ENCODE measurements at places on chromosomes 12 and 14. TPM values are rescaled to one million over a fixed set of nuclear protein-coding genes. Genes with fewer than 3 reads are reported as not detected.

GRCh38 chr14:74763803-74764531 lies 851 bp downstream of the YLPM1 start:
- DNase-seq, result peak; percentile 4

GRCh38 chr14:22870811-22871223 lies 723 bp upstream of the LRP10 start:
- DNase-seq, result no peak

GRCh38 chr12:4974217-4974616 lies 64.5 kb downstream of the KCNA1 start:
- DNase-seq, result no peak

Gene OTX2
- polyA plus RNA-seq, result not detected

Gene SOS2
- 43.2 TPM for polyA plus RNA-seq

DNA sequence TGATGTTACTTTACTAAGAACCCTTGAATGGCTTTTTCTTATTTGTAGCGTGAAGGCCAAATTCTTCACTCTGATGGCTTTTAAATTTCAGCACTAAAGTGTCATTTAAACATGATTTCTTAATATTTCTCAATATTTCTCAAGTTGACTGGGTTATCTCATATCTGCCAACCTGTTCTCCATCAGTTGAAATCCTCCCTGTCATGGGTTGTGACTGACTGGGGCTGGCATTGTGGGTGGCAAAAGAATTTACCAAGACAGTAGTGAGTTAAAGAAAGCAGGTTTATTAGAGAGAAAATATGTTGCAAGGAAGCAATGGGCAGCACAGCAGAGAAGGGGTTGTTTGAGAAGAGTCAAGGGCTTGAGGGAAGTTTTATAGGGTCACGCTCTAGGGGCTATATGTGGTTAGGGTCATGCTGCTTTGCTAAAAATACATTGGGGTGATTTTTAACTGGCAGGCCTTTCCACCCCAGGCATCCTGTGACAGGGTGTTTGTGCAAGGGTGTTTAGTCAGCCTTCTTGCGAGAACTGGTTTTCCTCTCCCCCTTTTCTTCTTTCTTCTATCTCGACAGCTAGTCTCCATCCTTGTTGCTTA lies 232.8 kb upstream of the SEL1L start:
- DNase-seq, result no peak

Gene TC2N
- polyA plus RNA-seq, result 10.0 TPM

DNA sequence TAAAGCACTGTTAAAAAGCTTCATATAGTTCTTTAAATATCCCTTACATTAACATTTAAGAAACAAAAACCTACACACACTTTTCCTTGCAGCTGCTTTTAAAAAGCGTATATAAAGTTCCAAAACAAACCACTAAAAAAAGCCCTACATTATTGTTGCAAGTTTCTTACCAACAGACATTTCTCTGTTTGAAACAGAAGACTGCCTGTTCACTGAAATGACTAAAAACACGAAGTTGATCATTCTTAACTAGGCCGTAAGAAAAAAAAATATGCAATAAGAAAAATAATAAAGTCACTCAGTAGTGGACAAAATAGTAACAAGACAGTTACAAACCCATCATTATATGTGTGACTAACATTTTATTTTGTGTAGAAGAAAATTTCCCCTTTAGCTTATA lies 37.3 kb downstream of the KIF21A start:
- no peak for DNase-seq

DNA sequence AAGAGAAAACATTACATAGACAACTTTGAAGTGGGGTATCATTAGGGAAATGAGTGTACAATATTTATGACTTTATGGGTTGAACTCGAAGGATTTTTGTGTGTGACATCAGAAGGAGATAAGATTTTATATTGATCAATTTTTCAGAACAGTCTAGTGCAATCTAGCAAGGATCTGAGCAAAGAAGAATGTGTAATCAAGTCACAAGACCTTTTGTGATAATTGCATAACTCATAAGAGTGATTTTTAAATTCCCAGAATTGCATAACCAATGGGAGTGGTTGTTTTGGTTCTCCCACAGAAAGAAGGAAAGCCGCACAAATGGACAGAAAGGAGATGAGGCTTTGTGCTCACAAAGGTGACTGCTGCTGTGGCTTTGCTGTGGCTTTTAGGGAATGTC lies 441.8 kb upstream of the FLRT2 start:
- no peak for DNase-seq

Gene LYSET
- polyA plus RNA-seq, result 38.4 TPM

DNA sequence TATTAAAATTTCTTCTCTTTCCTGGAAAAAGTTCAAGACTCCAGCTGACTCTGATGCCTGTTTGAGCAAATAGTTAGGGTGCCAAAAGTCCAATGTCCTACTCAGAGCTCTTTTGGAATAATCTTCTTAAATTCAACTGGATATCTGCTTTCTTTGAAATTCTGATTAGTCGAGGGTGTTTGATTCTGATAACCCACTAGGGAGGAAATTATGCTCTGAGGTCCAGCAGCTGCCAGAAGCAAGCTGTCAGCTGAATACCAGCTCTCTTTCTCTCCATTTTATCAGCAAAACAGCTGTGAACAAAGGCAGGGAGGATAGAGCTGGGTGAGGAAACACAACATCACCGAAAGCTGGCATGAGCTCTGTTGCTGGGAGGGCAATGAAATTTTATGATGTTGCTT lies 141.5 kb downstream of the CAND1 start:
- DNase-seq, result no peak

- DNase-seq, result no peak
Observed at GRCh38 chr12:98162906-98163678, 352.3 kb upstream of the TMPO start.

- no peak for DNase-seq
Observed at GRCh38 chr12:65490250-65490649, 211.8 kb downstream of the MSRB3 start.

Gene FITM1
- 1.1 TPM for polyA plus RNA-seq

GRCh38 chr14:47220096-47220495 lies 455.3 kb downstream of the MDGA2 start:
- no peak for DNase-seq

DNA sequence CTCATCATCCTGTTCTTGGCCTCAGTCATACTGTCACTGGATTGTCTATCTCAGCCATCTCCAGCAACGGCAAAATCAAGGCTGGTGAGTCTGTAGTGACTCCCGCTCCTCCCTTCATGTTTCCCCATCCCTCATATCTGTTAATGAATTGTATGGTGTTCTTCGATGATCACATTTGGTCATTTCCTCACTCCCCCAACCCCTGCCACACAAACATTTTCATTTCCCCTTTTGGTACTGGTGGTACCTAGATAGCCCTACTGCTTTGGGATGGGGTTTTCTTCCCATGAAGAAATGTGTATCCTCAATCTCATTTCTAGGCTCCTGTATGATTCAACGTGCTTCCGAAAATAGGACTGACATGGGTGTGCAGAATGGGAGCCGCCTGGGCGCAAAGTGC lies 2.7 kb upstream of the KLHL33 start:
- DNase-seq, result no peak

DNA sequence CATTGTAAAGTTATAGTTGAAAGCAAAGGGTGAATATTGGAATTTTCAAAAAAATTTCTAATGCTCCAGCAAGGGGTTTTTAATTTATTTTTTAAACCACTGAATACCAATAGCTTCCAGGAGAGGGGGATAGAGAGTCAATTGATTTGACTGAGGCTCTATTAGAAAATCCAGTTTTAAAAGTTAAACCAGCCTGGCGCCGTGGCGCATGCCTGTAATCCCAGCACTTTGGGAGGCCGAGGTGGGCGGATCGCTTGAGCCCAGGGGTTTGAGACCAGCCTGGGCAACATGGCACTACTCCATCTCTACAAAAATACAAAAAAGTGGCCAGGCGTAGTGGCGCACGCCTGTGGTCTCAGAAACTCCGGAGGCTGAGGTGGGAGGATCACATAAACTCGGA lies 150.1 kb downstream of the SLC38A4 start:
- peak; percentile 46 for DNase-seq

GRCh38 chr14:76134231-76134630 lies 17.5 kb upstream of the GPATCH2L start:
- DNase-seq, result no peak

Gene SLC25A29
- polyA plus RNA-seq, result 78.0 TPM

DNA sequence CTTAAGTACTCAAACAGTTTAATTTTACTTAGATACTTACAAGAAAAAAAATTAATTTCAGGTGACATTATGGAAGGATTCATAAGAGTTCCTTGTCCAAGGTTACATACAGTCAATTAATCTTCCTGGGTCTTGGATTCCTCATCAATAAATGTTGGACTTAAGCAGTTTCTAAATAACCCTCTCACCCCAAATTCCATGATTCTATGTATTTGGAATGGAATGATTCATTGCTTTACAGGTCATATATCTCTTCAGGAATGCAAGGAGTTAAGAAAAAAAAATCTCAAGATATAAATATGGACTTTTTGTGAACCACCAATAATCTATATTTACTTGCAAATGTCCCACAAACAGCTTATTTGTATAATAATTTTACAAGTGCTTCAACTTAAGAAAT lies 84.2 kb upstream of the BMP4 start:
- DNase-seq, result no peak

Gene PPHLN1
- polyA plus RNA-seq, result 79.3 TPM

DNA sequence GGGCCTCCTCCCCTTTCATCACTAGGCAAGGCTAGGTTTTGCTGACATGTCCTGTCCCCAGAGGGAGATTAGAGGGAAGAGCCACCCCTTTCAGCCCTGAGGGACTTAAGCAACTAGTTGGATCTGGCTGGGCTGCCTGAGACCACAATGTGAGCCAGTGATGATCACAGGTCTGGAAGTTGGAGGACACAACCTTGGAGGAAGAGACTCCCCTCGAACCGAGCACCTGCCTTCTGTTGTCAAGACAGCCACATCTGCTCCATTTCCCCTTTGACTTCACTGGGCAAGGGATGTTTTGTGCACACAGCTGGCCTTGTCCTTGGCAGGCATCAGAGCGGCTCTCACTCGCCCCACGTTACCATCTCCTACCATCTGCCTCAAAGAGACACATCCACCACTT lies 31.4 kb downstream of the MVK start:
- DNase-seq, result no peak

DNA sequence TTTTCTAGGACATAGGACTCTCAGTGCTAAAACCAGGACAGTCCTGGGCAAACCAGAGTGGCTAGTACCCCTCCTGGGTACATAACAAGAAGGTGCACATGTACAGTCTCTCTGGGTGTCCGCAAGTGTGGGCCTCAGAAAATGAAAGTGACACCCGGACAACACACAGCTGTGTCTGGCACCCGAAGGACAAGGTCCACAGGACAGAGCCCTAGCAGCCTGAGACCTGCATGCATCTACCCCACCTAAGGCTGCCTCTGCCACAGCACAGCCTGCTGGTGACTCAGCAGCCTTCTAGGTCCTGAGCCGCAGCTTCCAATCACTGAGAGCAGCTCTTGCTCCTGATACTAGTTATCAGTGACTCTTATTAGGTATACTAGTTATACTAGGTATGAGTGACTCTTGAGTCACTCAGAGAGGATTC lies 784.1 kb upstream of the TBX3 start:
- no peak for DNase-seq

Gene GLI1
- 23.9 TPM for polyA plus RNA-seq

- no peak for DNase-seq
Observed at GRCh38 chr12:52648012-52648550, 3.9 kb downstream of the KRT2 start.

DNA sequence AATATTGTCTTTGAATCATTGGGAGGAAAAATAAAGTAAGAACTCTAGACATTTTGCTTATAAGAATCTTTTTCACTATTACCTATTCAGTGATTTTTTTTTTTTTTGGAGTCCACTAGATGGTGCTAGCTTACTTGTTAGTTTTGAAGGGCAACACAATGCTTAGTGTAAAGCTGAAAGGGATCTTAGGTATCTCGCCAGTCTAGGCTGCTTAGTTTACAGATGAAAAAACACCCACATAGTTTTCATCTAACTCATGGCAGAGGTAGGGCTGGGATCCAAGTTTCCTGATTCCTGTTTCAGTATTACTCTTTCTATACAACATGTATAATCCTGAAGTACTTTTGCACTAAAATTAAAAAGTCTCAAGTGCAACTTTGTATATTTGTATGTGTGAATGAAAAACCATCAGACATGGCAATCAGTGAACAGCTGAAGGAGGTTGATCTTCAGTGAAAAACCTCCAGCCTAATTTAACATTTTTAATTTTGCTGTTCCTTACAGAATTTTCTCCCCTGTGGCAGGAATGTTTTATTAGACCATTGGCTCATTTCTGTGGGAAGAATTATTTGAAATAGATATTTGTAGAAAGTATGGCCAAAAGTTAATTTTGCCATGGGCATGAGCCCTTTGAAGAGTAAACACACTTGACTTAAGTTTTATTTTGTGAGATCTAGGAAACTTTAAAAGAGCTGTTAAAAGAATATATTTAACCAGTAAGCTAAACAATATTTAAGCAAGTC lies 40.7 kb downstream of the LRRIQ1 start:
- peak; percentile 65 for DNase-seq

DNA sequence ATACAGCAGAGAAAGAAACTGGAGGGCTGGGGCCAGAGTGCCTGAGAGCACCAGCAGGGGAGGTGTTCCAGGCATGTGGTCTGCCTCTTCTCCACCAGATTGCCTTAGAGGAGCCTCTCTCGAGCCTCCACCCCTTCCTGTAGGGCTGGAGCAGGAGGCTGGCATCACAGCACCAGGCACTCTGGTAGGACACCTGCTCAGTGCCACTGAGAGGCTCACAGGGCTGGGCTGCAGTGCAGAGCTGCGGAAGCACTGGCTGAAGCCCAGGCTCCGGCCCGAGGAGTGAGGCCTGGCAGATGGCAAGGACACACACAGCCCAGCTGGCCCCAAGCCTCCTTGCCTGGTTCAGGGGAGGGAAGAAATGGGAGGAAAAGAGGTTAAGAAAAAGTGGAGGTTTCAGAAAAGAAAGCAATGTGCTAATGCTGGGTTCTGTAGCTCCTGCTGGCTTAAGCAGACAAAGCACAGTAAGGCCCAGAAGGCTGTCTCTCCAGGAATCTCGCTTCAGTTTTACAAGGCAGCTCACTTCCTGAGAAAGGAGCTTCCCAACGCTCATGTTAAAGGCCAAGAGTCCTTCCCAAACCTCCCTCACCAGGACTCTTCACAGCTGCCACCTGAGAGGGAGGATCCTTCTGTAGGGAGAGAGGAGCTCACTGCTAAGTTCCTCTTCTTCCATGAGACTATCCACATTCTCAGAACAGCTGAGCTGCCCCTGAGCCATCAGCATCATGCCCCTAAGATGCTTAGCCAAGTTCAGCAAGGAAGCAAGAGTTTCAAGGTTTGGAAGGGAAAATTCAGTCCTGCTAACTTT lies 23.8 kb downstream of the SPTB start:
- no peak for DNase-seq

Gene CCDC196
- 0.38 TPM for polyA plus RNA-seq

Gene CLEC4E
- 1.8 TPM for polyA plus RNA-seq

DNA sequence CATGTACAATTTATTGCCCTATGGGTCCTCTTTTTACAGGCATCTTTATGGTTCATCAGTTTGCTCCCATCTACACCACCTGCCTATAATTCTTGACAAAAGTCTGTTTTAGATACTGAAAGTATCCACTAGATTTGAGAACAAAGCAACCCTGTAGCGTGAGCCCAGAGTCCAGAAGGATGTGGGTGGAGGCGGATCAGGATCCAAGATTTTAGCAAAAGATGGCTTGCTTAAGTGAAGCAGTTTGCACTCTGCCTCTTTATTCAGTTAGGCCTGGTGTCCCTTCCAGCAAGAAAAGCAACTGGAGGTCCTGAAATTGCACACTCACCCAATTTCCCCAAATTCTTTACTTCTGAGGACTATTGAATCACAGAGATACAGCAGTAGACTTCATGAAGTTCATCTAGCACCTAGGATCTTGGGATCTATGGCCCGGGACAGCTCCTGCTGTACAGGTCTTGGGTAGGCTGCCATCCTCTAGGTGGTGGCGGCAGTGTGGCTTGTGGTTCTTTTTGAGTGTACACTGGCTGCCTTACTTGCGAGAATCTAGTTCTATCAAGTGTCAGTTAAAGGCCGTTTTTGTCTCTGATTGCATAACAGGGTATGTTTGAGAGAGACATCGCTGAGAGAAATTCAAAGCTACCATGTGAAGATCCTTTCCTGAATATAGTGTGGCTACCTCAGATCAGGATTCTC lies 873.2 kb downstream of the NRXN3 start:
- no peak for DNase-seq
